ENCODE measurements at places on chromosomes 3 and 15. TPM values are rescaled to one million over a fixed set of nuclear protein-coding genes. Genes with fewer than 3 reads are reported as not detected.

DNA sequence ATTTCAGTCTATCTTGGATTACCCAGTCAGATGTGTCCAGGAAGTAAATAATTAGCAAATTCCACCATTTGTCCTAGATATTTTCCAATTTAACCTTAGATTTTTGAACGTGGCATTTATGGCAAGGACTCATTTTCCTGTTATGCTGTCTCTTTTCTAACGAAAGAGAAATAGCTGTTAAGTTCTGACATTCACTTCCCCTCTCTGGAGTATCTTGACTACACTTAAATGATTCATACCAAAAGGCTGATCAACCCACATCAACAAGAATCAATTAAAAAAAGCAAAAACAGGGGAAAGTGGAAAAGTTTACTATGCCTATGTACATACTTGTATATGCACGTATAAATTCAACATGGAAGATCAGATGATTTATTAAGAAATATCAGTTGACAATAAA lies 149.9 kb downstream of the FRMD5 start:
- no peak for DNase-seq

- DNase-seq, result no peak
These were observed 36.2 kb downstream of the SEMA5B start for GRCh38 chr3:122991236-122991985.

DNA sequence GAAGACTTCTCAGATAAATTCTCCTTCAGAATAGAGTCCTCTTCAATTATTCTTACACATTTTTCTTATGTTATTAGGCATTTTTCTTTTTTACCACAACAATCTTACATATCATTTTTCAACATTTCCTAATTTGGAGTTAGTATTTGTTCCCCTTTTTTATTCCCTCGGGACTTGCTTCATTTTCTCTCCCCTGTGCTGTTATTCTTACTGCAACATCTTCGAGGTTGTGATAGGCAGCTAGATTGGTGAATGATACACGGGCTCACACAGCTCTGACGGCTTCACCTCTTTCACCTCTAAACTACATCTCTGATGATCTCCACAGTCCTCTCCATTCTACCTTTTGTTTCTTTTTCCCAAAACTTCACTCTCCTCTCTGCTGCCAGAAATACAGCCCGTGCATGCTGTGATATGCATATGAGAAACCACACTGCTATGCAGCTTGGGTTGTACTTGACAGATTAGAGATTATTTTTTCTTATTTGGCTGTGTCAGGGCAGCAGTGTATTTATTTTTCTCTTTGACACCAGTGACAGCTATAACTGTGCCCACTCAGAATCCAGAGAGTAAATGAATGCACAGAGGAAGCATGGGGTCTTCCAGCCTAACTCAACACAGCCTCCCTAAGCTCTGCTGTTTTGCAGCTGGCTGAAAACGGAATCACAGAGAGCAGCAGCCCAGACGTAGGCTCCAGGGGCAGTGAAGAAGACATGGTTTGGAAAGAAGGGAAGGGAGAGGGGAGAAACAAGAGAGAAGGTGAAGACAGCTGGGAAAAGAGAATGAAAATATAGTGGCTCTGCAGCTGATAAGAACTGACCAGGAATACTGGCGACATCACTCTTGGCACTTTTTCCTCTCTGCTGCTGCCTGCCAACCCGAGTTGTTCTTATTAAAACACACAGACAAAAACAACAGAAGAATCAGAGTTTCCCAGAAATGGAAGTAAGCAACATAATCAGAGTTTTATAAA lies 61.8 kb downstream of the SLC9A9 start:
- no peak for DNase-seq

DNA sequence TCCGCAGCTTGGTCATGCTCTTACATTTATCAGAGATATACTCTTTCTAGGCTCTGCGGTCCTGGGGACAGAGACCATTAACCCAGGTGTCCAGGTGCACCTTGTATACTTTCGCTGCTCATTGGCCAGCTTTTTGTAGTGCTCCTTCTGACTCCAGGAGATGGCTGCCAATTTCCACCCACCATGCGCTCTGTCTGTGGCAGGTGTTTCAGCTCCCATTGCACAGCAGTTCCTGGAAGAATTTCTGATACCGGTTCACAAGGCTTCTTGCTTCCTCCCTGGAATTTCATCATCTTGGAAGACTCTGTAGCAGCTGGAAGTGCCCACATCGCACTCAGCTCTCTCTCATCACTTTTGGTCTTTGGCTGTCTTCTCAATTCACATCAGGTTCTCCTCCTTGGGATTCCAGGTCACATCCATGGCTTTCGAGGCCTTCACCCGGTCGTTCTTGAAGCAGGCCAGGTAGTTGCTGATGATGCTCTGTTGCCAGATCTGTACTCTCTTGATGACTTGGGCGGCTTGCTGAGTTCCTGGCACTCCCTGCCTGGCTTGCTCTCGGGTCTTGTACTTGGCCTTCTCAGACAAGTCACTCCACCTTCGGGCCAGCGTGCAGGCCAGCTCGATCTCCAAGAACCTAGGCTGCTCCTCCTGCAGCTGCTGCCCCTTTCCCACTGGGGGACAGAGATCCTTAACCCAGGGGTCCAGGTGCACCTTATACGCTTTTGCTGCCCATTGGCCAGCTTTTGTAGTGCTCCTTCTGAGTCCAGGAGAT lies 41.1 kb upstream of the ARL8B start:
- DNase-seq, result no peak

GRCh38 chr3:194686816-194687637 lies 1.3 kb downstream of the FAM43A start:
- DNase-seq, result peak; percentile 66

GRCh38 chr3:6282918-6283317 lies 578.0 kb upstream of the GRM7 start:
- no peak for DNase-seq

- no peak for DNase-seq
These were observed 6.7 kb downstream of the LMOD3 start for GRCh38 chr3:69115731-69116130.

- no peak for DNase-seq
These were observed 567.8 kb downstream of the ROBO1 start for GRCh38 chr3:79199966-79200365.

DNA sequence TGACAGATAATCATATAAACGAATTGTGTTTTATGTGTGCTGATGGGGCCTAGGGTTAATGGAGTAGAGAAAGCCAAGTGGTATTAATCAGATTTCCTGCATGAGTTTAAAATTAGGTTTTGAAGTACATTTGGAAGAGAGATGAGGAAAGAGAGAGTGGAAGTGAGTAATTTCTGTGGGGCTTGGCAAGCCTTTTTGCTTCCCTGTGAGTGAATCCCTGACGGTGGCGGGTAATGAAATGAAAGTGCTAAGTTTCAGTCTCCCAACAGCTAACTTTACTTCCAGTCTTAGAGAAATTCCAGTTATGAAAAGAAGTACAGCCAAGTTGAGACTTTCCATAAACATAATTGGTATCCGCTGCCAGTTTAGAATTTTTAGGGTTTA lies 139.4 kb downstream of the BBX start:
- no peak for DNase-seq

DNA sequence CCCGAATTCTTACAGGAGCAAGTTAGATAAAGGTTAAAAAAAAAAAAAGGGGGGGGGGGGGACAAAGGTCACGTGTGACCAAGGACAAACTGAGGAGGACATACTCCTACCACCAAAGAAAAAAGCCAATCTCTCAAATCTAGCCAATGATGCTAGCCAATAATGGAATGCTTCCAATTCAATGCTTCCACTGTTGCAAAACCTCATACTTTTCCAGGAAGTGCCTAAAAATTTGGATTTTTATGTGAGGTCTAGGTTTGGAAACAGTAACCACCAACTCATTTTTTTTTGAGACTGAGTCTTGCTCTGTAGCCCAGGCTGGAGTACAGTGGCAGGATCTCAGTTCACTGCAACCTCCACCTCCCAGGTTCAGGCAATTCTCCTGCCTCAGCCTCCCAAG lies 11.4 kb downstream of the MSL2 start:
- DNase-seq, result no peak

CPNE9 gene
- not detected for total RNA-seq

RNF13 gene
- 173 TPM for total RNA-seq

NKTR gene
- 149 TPM for total RNA-seq
